ENCODE measurements at places on chromosomes 1 and 21.

- no peak for DNase-seq
Measured at GRCh38 chr1:60415696-60416095, 342.1 kb upstream of the C1orf87 start.

GRCh38 chr21:34031835-34032370 is 41.5 kb upstream of the MRPS6 start:
- peak; percentile 18 for DNase-seq

DNA sequence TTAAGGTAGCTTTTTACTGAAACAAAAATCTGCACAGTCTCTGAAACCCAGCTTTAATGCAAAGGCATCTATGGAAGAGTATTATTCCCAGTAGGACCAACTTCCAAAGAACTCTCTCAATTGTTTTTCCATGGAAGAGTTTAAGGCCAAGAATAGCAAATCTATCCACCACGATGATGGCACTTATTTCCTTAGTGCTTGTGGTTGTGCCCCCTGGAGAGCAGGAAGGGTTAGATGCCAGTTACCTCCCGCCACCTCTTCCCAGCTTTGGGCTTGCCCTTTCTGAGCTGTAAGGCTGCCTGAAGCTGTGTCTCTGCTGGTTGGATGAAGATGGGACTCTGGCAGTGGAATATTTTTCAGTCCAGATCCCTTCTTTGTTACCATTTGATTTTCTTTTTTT is 4.8 kb upstream of the ATP1A1 start:
- DNase-seq: no peak

DNA sequence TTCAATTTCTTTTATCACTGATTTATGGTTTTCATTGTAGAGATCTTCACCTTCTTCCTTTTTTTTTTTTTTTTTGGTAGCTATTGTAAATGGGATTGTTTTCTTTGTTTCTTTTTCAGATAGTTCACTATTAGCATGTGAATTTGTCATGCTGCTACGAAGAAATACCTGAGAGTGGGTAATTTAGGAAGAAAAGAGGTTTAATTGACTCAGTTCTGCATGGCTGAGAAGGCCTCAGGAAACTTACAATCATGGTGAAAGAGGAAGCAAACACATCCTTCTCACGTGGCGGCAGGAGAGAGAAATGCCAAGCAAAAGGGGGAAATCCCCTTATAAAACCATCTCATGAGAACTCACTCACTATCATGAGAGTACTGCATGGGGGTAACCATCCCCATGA is 66.4 kb downstream of the DAB1 start:
- DNase-seq: no peak

GRCh38 chr21:42117229-42117966 is 46.3 kb downstream of the UMODL1 start:
- peak; percentile 85 for DNase-seq

DNA sequence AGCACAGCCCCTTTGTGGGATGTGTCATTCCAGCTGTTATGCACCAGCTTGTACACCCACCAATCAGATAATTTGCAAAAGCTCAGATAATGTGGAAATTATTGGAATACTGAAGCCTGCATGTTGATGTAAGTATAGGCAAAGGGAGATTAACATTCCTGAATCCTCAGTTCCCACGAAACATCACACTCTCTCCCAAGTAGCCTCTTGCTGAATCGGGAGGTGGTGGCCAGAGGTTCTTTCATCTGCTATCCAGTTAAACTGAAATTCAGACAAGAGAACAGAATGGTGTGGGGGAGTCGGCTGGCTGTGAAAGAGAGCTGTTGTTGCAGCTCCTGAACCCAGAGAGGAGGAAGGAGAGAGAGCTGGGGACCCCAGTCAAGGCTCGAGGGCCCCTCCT is 170.9 kb downstream of the ZBTB18 start:
- no peak for DNase-seq

- DNase-seq: no peak
Measured at GRCh38 chr1:117512728-117513321, 93.0 kb upstream of the TENT5C start.

GRCh38 chr1:86498281-86498680 is 29.6 kb downstream of the CLCA1 start:
- no peak for DNase-seq

- no peak for DNase-seq
Measured at GRCh38 chr1:181704546-181704945, 221.2 kb downstream of the CACNA1E start.

GRCh38 chr1:65211331-65211730 is 63.3 kb downstream of the AK4 start:
- no peak for DNase-seq

DNA sequence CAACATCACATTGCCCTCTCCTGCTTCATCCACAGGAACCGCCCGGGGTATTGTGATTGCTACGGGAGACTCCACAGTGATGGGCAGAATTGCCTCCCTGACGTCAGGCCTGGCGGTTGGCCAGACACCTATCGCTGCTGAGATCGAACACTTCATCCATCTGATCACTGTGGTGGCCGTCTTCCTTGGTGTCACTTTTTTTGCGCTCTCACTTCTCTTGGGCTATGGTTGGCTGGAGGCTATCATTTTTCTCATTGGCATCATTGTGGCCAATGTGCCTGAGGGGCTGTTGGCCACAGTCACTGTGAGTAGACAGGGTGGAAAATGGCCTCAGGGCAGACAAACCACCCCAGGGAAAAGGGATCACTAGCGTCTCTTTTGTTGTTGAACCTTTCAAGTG is 12.7 kb downstream of the ATP1A4 start:
- DNase-seq: no peak

- DNase-seq: no peak
Measured at GRCh38 chr1:55589671-55590297, 374.6 kb upstream of the USP24 start.

GRCh38 chr1:29416267-29417146 is 180.2 kb downstream of the PTPRU start:
- DNase-seq: no peak

GRCh38 chr1:177351361-177352108 is 180.8 kb downstream of the BRINP2 start:
- no peak for DNase-seq

GRCh38 chr1:42403880-42404400 is 23.3 kb downstream of the RIMKLA start:
- no peak for DNase-seq

DNA sequence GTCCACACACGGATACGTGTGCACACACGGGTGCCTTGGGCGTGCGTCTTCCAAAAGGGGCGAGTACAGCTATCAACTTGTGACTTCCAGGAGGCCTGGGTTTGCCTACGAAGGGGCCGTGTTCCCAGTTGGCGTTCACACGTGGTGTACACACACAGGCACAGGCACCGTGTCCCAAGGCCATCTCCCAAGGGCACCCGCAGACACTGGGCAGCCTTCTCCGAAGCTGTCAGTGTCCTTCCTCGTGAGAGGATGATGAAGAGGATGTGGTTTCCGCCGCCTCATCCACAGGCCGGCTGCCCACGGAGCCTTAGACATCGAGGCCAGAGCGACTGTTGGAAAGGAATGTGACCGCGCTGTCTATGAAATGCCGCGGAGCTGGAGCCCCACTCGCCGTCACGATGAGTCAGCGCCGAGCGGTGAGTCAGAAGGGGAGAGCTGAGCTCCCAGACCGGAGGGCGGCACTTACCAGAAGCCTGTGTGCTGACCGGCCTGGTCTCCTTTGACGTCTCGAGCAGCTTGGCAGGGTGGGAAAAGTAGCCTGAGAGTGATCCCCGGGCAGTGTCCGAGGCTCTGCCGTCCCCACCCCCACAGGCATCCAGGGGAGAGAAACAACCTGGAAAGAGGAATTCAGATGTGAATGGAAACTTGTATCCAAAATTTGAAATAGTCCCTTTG is 141.4 kb upstream of the ARHGEF16 start:
- DNase-seq: peak; percentile 84

GRCh38 chr1:111961773-111962565 is 27.5 kb downstream of the KCND3 start:
- DNase-seq: no peak

- no peak for DNase-seq
Measured at GRCh38 chr1:242004751-242005495, 6.0 kb upstream of the MAP1LC3C start.

DNA sequence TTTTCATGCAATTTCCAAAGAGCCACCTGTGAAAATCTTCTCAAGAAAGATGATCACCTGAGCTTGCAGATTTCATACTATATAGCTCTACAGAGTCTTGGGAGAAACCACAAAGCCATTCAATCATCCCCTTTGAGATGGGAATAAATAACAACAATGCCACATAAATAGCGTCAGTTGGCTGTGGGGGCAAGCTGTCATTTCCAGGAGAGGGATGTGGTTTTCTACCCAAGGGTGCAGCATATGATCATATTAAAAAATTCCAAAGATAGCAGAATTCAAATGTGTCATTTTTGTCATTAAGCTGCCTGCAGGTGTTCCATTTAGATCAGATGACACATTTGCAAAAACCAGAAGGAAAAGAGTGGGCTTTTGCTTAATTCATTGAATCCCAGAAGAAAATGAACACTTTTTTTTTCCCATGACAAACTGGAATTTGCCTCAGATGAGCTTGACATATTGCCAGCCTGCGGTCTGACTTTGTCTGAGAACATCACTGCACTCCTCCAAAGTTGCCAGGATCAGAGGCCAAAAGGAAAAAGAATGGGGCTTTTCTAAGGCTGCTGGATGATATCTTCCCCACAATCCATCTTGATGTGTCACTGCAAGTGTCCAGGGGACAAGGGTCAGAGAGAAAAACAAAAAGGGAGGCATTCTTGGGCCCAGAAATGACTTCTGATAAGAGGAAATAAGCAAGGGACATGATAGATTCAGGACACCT is 314.1 kb upstream of the USP25 start:
- DNase-seq: no peak

DNA sequence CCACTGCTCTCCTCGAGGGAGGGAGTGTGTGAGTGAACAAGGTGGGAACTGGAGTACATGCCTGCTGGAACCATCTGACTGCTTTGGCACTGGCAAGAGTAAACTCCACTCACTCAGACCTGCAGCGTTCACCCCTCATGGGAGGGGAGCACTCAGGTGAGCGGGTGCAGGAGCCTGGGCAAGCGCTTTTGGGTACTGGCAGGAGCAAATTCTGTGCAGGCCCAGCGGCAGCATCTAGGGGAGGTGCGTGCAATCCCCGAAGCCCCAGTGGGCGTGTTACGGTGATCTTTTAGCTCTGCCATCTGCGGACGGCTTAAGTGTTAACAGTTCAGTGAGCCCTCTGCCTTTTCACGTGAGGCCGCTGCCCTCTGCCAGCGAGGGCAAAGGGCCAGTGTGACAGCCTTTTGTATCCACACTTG is 127.4 kb downstream of the PATJ start:
- no peak for DNase-seq

GRCh38 chr21:32413015-32413504 is 554 bp downstream of the EVA1C start:
- DNase-seq: peak; percentile 34

DNA sequence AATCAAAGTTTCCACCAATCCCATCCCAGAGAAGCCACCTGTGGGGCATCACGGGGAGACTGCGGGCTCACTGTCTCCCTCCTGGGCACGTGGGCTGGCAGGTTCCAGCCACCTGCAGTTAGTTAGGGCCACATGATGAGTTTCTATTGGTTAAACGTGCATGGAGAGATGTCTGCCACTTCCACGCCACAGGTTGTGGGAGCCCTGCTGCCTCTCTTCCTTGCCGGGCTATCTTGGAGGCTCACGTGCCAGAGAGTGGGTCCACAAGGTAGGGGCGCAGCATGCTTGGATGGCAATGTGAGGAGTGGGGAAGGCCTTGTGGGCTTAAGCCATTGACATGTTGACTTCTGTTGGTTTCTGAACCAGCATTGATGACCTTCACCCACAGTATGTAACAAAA is 3.5 kb downstream of the KRTAP10-7 start:
- no peak for DNase-seq

DNA sequence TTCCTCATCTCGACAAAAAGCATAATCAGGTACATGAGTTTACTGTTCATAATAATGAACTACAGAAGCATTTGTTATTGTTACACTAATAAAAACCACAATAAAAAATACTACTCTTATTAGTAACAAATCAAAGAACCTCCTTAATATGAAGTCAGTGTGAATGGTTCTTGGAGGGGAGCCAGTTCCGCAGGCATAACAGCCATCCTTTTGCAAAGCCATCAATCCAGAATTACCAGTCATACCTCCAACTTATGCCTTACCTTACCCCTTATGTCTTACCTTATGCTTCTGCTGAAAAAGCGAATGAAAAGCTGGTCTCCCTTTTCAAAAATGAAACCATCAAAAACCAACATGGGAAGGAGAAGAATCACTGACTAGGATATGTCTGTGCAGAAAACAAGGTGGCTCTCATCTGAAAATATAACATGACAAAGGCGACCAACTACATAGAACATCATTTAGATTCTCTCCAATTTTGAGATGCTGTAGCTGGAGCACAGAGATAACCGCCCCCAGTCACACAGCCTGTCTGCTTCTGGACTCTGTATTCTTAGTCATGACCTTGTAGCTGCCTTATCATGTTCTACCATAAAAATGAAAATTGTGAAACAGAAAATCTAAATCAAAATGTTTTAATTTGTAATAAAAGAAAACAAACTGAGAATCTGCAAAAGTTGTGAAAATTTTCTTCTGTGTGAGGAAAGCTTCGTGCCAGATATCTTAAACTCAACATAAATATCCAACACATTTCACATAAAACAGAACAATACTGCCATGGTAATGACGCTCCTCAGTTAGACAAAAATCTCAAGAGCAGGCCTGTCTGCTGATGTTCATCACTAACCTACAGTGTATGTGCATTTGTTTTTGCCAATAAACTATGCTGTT is 438.2 kb downstream of the SMYD3 start:
- no peak for DNase-seq

DNA sequence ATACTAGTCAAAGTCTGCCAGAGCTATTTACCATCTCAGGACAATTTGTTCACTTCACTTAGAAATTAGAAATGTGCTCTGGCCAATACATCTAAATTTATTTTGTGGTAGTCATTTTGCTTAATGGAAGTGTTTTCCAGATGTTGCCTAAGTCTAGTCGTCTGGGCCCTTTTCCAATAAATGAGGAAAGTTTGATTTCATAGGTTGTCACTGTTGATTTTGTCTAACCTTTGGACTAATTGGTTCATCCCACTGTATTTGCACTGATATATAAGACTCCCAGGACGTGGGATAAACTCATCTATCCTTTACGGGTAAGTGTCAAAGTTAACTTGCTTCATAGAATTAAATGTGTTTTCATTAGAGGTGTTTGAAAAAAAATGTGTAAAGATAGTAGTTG is 79.1 kb downstream of the TPR start:
- no peak for DNase-seq

DNA sequence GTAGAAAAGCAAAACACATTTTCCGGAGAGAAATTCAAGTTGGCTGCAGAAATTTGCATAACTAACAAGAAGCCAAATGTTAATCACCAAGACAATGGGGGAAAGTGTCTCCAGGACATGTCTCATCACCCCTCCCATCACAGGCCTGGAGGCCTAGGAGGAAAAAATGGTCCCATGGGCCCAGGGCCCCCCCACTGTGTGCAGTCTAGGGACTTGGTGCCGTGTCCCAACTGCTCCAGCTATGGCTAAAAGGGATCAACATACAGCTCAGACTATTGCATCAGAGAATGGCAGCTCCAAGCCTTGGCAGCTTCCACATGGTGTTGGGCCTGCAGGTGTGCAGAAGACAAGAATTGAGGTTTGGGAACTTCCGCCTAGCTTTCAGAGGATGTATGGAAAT is 138.2 kb downstream of the USH2A start:
- DNase-seq: no peak

- DNase-seq: no peak
Measured at GRCh38 chr21:31176080-31176551, 137.8 kb upstream of the KRTAP19-8 start.

All from stimulated activated CD4-positive, alpha-beta T cell treated with anti-CD3 and anti-CD28 coated beads, Interleukin-15, amount 100 ng/mL, for 24 hours (primary cell).